Effector memory CD4-positive, alpha-beta T cell (primary cell): ENCODE measurements at places on chromosomes 4 and X.

- no peak for DNase-seq
- H3K36me3 ChIP-seq: peaks cover 33% of the 10 kb centered on the region
- H3K27me3 ChIP-seq: no peaks in the 10 kb centered on the region
- H3K4me1 ChIP-seq: no peaks in the 10 kb centered on the region
- H3K4me3 ChIP-seq: no peak overlapping the region
Observed at GRCh38 chr4:6056976-6057766, 38.9 kb upstream of the C4orf50 start.

DNA sequence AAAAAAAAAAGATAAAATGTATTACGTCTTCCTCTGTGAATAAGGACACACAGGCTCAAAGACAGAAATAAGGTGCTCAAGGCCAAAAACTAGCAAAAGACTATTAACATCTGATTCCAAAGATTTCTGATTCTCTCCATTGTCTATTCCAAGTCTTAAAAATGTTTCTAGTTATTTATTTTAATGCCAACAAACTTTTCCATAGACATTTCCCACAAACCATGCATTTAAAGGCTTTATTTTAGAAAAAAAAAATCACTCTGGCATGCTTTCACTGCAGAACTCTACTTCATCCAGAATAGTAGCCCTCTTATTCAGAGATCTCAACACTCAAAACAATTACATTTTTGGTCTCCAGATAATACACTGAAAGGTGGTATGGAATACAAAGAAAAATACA is 545.0 kb upstream of the TENM3 start:
- DNase-seq: no peak
- H3K4me1 ChIP-seq: no peaks in the 10 kb centered on the region
- H3K4me3 ChIP-seq: no peak overlapping the region
- H3K27ac ChIP-seq: no peak overlapping the region
- no peaks in the 10 kb centered on the region for H3K27me3 ChIP-seq

- H3K27me3 ChIP-seq: no peaks in the 10 kb centered on the region
- no peak for DNase-seq
- H3K36me3 ChIP-seq: no peaks in the 10 kb centered on the region
- no peaks in the 10 kb centered on the region for H3K4me1 ChIP-seq
- no peak overlapping the region for H3K4me3 ChIP-seq
- H3K27ac ChIP-seq: no peak overlapping the region
Observed at GRCh38 chr4:69649629-69650028, 3.4 kb downstream of the UGT2A1 start.

DNA sequence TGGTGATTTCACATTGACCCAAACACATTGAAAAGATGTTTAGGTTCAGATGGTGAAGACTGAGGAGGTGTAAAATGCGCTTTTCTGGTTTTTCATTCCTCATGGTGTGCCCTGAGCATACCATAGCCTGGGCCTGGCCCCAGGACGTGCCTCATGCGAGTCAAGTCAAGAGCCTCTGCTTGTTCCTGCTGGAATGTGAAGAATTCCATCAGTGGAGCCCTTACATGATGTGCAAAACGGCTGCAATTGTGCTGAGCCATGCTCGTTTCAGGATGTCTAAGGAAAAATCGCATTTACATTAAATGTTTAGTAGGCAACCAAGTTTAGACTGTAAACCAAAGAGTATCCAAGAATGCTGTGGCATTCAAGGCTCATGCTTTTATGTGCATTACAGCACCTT is 34.9 kb downstream of the GYG2 start:
- no peak overlapping the region for H3K4me3 ChIP-seq
- H3K4me1 ChIP-seq: no peaks in the 10 kb centered on the region
- H3K27ac ChIP-seq: no peak overlapping the region
- no peak for DNase-seq

DNA sequence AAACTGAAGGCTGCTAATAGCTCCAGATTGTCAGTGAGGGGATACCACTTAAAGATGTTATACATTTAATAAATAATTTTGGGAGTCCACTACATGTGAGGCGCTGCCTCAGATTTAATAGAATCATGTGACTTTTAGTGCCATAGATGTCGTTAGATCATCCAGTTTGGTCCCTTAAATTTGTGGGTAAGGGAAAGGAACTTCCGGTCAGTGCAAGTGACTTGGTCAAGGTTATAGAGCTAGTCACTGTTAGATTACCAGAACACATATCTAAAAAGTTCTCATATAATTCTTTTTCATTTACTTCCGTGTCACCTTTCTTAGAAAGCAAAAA is 529 bp upstream of the UBA6 start:
- H3K36me3 ChIP-seq: no peaks in the 10 kb centered on the region
- peaks cover 4% of the 10 kb centered on the region for H3K4me1 ChIP-seq
- no peak for DNase-seq
- H3K27ac ChIP-seq: peak overlapping the region; percentile 73

- H3K4me3 ChIP-seq: no peak overlapping the region
- no peak overlapping the region for H3K27ac ChIP-seq
- H3K27me3 ChIP-seq: no peaks in the 10 kb centered on the region
Observed at GRCh38 chr4:151227731-151228130, 49.2 kb upstream of the PRSS48 start.

- H3K27me3 ChIP-seq: no peaks in the 10 kb centered on the region
- no peak for DNase-seq
- H3K36me3 ChIP-seq: no peaks in the 10 kb centered on the region
- H3K4me1 ChIP-seq: peaks cover 8% of the 10 kb centered on the region
Observed at GRCh38 chrX:48834383-48834709, 1.1 kb downstream of the PCSK1N start.

- H3K4me3 ChIP-seq: no peak overlapping the region
- DNase-seq: no peak
- no peaks in the 10 kb centered on the region for H3K4me1 ChIP-seq
- no peaks in the 10 kb centered on the region for H3K36me3 ChIP-seq
Observed at GRCh38 chrX:50206753-50207152, 2.2 kb downstream of the CCNB3 start.

DNA sequence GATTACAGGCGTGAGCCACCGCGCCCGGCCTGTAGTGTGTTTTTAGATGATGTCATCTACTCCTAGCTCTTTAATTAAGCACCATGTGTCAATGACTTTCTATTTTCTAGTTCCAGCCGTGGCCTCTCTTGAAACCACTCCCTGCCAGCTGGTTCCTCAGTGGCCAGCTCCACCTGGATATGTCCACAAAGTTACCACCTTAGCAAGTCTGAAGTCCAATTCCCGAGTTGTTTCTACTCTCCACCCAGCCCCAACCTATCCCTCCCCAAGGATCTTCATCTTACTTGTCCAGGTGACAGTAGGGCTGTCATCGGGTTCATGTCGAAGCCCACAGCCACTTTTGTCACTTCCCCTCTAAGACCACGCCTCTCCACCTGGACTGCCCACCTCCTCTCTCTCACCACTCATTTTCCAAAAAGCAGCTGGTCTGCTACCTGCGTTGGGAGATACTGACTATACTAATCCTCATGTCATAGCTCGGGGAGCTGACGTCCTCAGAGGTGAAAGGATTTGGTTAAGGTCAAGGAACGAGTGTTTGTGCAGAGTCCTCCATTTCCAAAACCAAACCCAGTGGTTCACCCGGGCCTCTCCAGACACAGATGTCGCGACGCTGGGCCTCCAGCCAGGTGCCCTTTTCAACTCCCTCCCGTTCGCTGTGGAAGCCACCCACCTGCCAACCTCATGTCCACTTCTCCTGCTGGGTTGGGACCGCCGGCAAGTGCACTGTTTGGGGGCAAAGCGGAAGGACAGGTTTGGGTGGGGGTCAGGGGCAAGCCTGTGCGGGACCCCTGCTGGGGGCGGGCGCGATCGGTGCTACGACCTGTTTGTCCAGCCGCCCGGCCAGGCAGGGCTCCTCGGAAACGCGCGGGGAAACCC is 704 bp downstream of the FAM3A start:
- no peaks in the 10 kb centered on the region for H3K4me1 ChIP-seq
- peak overlapping the region; percentile 67 for H3K4me3 ChIP-seq
- peak overlapping the region; percentile 83 for H3K27ac ChIP-seq
- no peak for DNase-seq
- no peaks in the 10 kb centered on the region for H3K36me3 ChIP-seq
- no peaks in the 10 kb centered on the region for H3K27me3 ChIP-seq

DNA sequence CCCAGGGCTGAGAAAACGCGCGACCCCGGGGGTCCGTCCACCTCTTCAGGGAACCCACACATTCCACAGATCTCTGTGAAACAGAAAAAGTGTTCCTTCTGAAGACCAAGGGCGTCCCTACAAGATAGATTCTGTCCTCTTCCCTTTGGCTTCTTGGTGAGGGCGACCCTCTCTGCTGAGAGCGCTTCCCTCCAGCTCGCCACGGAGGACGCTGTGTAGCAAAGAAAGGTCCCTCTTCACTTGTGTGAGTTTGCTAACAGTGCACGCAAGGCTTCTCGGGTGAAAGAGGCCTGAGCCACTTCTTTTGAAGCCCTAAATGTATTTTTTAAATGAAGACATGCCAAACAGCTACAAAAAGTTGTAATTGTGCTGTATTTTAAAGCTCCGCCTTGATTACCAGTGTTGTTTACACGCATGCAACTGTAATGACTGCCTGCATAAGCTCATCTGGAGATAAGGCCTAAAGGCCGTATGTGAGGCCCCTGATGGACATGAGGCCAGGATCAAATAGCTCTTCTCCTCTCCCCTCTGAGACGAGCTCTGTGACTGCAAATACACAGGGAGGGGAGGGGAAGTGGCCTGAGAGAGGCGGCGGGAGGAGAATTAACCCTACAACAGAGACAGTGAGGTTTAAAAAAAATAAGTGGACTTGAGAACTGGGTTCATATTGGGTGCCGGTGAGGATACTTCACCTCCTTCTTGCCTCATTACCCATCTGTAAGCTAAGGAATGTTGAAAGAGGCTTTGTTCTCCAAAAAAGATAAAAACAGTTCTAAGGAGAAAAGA is 95.5 kb downstream of the SOWAHB start:
- H3K27me3 ChIP-seq: no peaks in the 10 kb centered on the region
- no peak for DNase-seq
- no peak overlapping the region for H3K4me3 ChIP-seq
- H3K4me1 ChIP-seq: no peaks in the 10 kb centered on the region
- no peak overlapping the region for H3K27ac ChIP-seq
- H3K36me3 ChIP-seq: no peaks in the 10 kb centered on the region

DNA sequence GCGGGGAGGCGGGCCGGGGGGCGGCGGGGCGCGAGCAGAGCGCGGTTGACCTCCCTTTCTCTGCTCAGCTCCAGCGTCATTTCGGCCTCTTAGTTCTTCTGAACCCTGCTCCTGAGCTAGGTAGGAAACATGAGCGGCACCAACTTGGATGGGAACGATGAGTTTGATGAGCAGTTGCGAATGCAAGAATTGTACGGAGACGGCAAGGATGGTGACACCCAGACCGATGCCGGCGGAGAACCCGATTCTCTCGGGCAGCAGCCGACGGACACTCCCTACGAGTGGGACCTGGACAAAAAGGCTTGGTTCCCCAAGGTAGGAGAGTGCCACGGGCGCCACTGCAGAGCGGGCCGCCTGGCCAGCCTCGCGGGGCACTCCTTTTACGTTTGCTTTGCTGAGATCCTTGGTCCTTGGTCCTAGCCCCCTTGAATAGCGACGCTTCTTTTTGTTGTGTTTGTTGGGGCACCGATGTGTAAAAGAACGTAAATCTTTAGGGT is at the start of gene HTATSF1:
Gene HTATSF1, plus strand, starts transcription at position 37 of the 497 bp plus-strand sequence. Its CDS starts 93 bp downstream, at position 130.
- H3K27ac ChIP-seq: peak within 1 kb of the TSS; percentile 90
- no peaks in the 10 kb centered on the region for H3K4me1 ChIP-seq
- peak within 1 kb of the TSS; percentile 75 for H3K4me3 ChIP-seq
- H3K36me3 ChIP-seq: peaks cover 3% of the 10 kb centered on the region
- DNase-seq: no peak
- H3K27me3 ChIP-seq: no peaks in the 10 kb centered on the region

- H3K4me1 ChIP-seq: no peaks in the 10 kb centered on the region
- no peak overlapping the region for H3K27ac ChIP-seq
- no peaks in the 10 kb centered on the region for H3K27me3 ChIP-seq
Observed at GRCh38 chrX:130482871-130483270, 81.1 kb downstream of the RBMX2 start.

DNA sequence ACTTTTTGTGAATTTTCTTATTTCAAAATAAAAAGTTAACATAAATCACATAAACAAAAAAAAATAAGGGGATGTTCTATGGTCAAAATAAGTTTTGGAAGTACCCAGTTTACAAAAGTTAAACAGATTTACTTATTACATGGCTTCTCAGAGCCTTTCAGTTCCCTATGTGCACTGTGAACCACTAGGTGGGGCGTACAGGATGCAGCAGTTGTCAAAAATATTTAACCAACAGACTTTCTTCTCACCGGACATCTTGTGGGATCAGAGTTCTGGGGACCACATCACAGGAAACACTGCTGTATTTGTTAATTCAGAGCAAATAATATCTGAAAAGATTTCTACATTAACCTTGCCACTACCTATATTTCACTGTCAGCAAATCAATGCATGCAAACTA is 74.1 kb downstream of the SMARCA1 start:
- H3K27me3 ChIP-seq: no peaks in the 10 kb centered on the region
- H3K4me3 ChIP-seq: no peak overlapping the region
- H3K36me3 ChIP-seq: no peaks in the 10 kb centered on the region
- no peak for DNase-seq
- H3K4me1 ChIP-seq: no peaks in the 10 kb centered on the region

DNA sequence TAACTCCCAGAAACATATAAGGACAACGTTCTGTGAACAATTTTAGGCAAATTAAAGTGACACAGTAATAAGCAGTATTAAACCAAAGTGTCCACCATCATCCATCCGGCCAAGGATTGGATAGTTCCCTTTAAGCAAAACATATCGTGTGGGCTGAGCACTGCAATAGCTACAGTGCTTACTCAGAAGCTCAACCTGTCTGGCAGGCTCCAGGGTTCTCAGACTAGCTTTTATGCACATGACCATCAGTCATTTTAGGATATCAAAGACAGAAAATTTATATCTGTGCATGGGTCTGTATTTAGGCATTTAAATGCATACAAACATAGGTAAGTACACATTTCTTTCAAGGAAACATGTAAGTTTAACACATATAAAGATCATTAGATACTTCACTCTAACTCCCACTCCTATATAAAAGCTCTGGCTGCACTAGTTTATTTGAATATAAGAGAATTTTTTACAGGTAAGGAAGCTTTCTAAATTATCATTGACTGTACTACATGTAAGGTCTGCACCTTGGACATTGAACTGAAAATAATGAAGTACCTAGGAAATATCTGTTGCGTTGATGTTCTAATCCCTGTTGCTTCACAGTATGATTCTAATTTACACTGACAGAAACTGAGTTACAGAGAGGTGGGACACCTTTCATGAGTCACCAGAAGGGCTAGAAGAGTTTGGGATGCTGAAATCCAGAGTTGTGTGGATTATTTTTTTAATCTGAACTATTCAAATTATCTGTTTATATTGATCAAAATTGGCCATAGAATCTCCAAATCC is 67.6 kb downstream of the ELOVL6 start:
- DNase-seq: no peak
- H3K4me1 ChIP-seq: no peaks in the 10 kb centered on the region
- H3K4me3 ChIP-seq: no peak overlapping the region
- no peaks in the 10 kb centered on the region for H3K27me3 ChIP-seq
- no peak overlapping the region for H3K27ac ChIP-seq
- H3K36me3 ChIP-seq: no peaks in the 10 kb centered on the region
